ENCODE measurements at places on chromosomes 16 and 17.

DNA sequence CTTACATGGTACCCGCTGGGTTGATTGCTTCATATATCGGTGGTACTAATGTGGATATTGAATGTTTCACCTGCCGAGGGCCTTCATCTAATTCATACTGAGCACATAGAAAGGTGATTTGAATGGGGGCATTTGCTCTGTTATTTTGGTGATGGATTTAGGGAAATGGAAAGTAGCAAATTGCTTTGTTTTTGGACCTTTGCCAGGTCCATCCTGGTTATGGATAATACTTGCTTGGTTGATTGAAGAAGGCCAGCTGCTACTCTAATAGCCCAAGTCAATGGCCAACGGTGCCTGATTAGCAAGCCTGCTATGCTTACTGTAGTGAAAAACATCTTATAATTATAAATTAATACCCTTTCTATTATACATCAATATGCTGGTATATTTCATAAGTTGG, 253.6 kb downstream of the CDH13 start:
- DNase-seq: no peak

DNA sequence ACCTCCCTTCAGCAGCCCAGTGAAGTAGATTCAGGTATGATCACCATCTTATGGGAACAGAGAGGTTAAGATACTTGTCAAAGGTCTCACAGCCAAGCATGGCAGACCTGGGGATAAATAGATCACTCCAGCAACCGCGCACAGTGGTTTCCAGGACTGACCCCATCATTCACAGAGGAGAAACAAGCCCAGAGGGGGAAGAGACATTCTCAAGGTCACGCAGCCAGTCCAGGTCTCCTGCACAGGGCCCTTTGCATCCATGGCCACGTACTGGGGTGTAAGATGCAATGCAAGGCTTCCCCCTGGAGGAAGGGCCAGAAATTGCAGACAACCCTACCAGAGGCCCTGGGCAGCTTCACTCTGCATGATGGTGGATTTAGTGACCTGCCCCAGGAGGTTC, 19.9 kb downstream of the TLE7 start:
- no peak for DNase-seq

- no peak for DNase-seq
These were observed 54.8 kb downstream of the NLK start for GRCh38 chr17:28097254-28097653.

- DNase-seq: no peak
These were observed 8.9 kb downstream of the CFAP20 start for GRCh38 chr16:58120234-58120633.

- DNase-seq: no peak
These were observed 47.1 kb downstream of the BCL7C start for GRCh38 chr16:30846649-30847402.

DNA sequence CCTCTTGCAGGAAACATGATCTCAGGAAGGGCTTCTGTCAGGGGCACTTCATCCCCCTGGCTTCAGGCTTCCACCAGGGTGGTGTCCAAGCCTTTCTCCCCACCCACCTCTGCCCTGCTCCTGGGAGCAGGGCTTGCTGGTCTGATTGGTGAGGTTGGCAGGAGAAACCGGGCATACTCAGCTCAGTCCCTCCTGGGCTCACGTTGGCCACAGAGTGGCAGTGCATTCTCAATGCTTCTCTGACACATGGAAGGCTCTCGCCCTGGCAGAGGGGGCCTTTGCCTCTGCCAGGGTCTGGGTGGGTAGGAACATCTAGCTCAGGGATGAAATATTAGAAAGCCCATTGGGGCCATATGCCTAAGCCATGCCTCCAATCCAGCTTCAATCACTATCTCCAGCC, 142.8 kb downstream of the AXIN2 start:
- DNase-seq: no peak

DNA sequence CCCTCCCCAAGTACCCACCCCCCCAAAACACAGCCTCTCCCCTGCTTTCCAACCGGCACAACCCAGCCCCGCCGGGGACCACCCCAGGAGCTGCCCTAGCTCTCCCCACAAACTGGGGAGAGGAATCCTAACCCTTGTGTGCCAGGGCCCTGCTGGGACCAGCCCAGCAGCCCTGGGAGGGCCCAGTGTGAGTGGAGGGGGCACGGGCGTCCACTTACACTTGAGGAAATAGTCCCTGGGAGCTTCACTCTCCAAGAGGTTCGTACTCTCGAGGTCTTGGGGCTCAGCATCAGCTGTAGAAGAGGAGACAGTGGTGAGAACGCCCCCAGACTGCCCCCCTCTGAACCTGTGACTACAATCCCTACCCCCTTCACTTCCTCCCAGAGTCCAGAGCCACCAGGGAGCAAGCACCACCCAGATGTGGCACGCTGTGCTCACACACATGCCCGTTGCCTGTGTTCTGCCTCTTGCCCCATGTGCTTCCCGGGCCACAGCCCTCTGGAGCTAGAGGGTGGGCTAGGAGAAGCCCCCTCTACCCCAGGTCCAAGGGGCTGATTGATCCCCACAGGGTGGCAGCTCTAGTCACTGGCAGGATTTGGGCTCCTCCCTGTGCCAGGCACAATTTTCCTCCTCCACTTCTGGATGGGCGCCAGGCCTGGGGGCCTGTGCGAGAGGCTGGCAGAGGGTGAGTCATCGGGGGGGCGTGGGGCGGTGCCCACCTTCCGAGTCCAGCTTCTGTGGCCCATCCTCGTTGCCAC, 3.0 kb downstream of the TRIM47 start:
- DNase-seq: no peak

GRCh38 chr17:17987901-17988300, 15.2 kb downstream of the DRC3 start:
- no peak for DNase-seq

DNA sequence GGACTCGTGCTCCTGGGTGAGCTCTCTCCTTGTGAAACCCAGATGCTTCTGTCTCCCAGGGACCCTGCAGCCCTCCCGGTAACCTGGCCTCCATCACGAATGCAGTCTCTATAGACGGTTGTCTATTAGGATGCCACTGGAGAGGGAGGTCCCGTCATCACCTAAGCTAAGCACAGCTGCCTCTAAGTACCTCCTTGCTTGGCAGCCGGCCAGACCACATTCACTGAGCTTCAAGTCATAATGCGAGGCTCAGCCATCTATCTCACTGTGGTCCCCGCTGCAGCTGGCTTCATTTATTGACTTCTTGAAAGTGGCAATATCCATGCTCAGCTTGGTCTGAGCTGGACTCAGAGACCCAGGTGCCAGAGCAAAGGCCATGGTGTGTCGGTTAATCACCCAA, 74.5 kb upstream of the HSBP1 start:
- no peak for DNase-seq

- DNase-seq: no peak
These were observed 23.5 kb downstream of the ZNF750 start for GRCh38 chr17:82816358-82816757.

GRCh38 chr17:49859991-49860953, 12.4 kb upstream of the TAC4 start:
- DNase-seq: no peak

DNA sequence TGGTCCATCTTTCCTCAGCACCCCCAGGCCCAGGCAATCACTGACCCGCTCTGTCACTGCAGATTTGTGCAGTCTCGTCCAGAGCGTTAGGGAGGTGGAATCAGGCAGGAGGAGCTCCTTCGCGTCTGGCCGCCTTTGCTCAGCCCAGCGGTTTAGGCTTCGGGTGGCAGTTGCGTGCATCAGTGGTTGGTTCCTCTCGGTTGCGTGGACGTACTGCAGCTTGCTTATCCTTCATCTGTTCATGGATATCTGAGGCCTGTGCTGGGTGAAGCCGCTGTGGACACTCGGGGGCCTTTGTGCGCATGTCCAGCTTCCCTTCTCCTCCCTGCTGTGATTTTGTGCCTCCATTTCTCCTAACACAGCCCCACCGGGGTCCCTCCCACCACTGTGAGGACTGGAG, 4.7 kb upstream of the P2RX1 start:
- no peak for DNase-seq

GRCh38 chr17:67378454-67379250, 1.6 kb downstream of the PITPNC1 start:
- DNase-seq: peak; percentile 78

- no peak for DNase-seq
These were observed 42.6 kb upstream of the AXIN2 start for GRCh38 chr17:65604070-65604469.

DNA sequence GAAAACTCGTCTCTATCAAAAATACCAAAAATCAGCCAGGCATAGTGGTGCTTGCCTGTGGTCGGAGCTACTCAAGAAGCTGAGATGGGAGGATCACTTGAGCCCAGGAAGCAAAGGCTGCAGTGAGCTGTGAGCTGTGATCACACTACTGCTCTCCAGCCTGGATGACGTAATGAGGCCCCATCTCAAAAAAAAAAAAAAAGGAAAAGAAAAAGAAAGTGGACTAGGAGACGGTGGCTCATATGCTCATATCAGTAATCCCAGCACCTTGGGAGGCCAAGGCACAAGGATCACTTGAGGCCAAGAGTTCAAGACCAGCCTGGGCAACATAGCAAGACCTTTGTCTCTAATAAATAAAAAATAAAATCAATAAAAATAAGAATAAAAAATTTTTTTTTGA, 8.8 kb upstream of the SUMO2 start:
- no peak for DNase-seq

DNA sequence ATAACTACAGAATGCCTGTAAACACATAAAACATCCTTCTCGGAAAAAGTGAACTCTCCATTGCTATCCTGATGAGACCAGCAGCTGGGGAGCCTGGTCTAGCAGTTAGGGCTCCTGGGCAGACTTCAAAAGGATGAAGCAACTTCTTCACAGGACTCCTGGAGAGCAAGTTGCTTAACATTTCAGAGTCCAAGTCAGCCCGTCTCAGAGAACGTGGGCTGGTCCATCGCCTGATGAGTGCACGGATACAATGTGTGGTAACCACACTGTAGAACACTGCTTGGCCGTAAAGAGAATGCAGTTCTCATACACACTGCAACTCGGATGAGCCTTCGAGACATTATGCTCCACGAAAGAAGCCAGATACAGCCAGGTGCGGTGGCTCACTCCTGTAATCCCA, 52.7 kb downstream of the TMEM235 start:
- no peak for DNase-seq

- no peak for DNase-seq
These were observed 14.1 kb upstream of the CDK10 start for GRCh38 chr16:89672177-89672941.

GRCh38 chr16:49921791-49922456, 66.0 kb upstream of the ZNF423 start:
- peak; percentile 51 for DNase-seq

- DNase-seq: no peak
These were observed 323.1 kb downstream of the FOXL1 start for GRCh38 chr16:86901483-86901882.

- no peak for DNase-seq
These were observed 31.6 kb upstream of the LRRC37A3 start for GRCh38 chr17:64950871-64951270.

DNA sequence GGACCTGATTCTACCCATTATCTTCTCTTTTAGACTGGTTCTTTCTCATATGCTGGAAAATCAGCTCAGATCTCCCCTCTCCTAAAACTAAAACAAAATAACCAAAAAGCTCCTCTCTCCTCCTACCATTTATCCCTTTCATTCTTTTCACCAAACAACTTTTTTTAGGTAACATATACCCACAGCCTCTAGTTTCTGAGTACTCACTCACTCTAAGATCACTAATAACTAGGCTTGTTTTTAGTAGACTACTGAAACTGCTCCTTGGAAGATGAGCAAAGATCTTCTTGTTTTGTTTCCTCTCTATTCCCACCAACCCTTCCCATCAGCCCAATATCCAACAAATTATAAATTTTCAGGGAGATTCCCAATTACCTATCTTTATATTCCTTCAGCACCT, 129.0 kb downstream of the SKAP1 start:
- DNase-seq: no peak

- DNase-seq: no peak
These were observed 30.1 kb downstream of the HIC1 start for GRCh38 chr17:2084766-2085647.

- DNase-seq: no peak
These were observed 1.5 kb downstream of the ZFPM1 start for GRCh38 chr16:88454523-88454947.

DNA sequence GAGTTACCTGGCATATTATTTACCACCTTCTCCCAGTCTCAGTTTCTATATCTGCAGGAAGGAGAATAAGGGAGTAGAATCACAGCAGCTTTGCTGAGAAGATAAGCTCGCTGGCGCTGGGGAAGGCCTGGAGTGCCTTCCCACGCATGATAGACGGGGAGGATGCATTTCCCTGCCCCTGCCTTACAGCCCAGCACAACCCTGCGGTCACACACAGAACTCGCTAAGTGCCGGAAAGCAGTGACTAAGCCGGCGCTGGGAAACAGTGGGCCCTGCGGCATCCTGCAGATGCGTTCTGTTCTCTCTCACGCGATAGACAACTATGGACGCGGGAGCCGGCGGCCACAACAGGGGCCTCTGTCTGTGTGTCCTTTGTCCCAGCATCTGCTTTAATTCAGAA, 4.8 kb downstream of the CA5A start:
- DNase-seq: no peak

GRCh38 chr17:47315451-47316266, 8.1 kb upstream of the EFCAB13 start:
- DNase-seq: peak; percentile 55

DNA sequence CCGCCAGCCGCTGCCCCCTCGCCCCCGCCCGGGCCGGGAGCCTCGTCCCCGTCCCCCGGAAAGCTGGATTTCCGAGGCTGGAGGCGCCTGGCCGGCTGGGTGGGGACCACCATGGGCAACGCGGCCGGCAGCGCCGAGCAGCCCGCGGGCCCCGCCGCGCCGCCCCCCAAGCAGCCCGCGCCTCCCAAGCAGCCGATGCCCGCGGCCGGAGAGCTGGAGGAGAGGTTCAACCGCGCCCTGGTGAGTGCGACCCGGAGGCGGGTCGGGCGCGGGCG, 266 bp downstream of the FMNL1 start:
- no peak for DNase-seq

- DNase-seq: no peak
These were observed at the start of gene MFSD6L for GRCh38 chr17:8798846-8799569. Gene MFSD6L, minus strand, starts transcription at chr17:8799365. Its CDS starts 245 bp downstream, at chr17:8799120.

DNA sequence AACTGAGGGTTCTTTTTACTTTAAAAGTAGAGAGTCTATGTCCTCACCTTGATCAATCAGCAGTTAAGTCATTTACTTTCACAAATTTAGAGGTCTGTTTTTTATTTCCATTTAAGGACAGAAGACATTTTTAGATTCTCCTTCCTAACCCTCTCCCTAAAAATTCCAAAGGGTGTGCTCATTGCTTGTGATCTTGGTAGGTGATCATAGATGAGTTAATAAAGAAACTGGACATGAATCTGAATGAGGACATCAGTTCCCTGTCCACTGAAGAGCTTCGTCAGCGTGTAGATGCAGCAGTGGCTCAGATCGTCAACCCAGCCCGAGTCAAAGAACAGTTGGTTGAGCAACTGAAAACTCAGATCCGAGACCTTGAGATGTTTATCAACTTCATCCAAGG, 8.8 kb downstream of the RUNDC1 start:
- DNase-seq: no peak

Data from right lung (tissue), 10 donors.